Activated T-helper 1 cell treated with anti-CD3 and anti-CD28 coated beads, Interleukin-2, amount 50 U/mL, for 16 hours (primary cell): ENCODE measurements at places on chromosomes 2 and 18.

GRCh38 chr2:104849618-104850141, 4.2 kb upstream of the POU3F3 start:
- no peak for DNase-seq

- DNase-seq: no peak
Observed at GRCh38 chr2:239264838-239265651, 135.8 kb downstream of the HDAC4 start.

GRCh38 chr2:10171006-10171800, 48.7 kb downstream of the RRM2 start:
- DNase-seq: no peak

- no peak for DNase-seq
Observed at GRCh38 chr2:19461504-19462255, 103.3 kb upstream of the OSR1 start.

DNA sequence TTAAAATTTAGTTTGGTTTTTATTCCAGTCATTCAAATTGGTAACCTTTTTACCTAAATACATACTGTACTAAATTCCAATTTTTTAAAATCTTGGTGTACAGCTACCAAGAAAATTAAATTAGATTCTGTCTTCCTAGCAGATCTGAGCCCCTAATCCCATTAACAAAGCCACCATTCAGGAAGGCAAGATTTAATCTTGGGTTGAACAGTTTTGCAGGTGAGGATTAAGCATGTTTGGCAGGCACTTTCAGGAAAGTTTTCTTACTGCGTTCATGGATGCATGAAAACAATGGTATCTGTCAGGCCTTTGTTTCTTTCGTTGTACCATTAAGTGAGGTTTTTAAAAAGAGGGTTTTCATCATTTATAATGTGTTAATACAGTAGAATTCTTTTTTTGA, 32.8 kb downstream of the ITPRID2 start:
- DNase-seq: no peak
